ENCODE measurements at places on chromosomes 2 and 18.

DNA sequence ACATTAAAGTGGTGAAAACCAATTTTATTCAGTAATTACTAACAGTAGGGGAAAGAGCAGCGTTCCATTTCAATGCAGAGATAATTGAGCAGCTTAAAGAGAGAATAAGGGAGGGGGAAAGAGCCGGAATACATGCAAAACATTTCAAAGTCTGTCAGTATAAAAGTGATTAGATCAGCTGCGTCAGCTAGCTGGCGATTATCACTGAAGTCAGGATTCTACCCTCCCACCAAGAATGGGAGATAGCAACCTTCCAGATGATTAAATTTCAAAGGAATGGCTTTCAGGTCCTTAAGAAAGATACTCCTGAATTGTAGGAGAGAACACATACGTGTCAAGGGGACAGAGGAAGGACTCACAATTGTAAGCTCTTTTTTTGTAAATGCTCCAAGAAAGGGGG, 2.7 kb upstream of the ZC3H6 start:
- DNase-seq: no peak

DNA sequence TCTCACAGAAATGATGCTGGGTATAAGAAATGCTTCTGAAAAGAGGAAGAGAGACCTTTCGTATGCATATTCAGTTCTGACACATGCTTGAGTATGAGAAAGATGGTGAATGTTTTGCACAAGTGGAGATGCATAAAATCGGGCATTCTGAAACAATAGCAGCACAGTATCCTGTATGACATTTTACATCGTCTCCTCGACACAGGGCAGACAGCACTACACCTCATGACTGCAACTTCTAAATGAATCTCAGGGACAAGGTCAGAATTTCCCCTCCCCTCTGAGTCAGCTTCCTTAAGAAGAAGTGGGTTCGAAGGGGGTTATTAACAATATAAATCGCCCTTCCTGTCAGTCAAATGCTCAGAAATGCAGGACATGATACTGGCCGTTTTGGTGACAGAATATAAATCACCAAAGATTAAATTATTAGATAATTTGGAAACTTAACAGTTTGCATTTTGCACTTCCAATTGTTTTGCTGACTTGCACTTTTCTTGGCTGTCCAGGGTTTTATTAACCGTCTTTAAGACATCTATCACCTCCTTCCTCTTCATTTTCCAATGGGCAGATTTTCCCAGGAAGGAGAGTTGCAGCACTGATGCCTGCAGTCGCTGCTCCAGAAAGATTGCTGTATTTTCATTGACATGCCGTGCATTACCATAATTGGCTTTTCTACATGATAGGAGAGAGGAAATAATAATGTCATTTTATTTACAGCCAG, 57.2 kb downstream of the TSHZ1 start:
- no peak for DNase-seq

GRCh38 chr2:134778372-134778771, 59.6 kb upstream of the TMEM163 start:
- no peak for DNase-seq

DNA sequence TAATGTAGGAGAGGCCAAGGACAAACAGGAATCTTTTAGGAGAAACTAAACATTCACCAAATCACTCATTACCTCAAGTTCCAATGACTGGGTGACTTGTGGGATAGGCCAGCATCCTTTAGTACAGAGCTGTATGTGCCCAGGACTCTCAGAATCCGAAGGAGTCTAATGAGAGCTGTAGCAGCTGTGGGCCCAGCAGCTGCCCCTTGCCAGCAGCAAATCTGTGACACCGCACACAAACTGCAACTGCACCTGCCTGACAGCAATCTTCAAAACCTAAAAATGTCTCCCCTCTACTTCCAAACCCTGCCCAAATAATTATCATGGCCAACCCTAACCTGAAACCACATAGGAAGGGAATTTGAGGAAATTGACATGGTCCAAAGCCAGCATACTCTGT, 44.5 kb upstream of the ACVR2A start:
- no peak for DNase-seq

DNA sequence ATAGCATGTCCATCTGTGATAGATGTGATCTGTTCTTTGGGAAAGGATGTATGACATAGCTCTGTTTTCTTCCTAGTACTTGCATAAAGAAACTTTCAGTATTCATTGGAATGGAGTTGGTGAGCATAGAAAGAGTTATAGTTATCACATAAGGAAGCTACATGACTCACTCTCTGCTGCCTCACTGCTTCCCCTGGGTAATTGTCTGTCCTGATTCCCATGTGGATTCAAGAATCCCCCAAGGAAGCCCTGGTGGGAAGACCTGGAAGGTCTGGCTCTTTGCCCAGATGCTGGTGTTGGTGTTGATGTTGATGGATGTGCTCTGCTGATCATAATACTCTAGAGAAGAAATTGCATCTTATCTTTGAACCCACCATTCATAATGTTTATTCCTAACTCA, 60.6 kb downstream of the PTPN4 start:
- no peak for DNase-seq

- no peak for DNase-seq
Measured at GRCh38 chr2:25286025-25286400, 55.7 kb downstream of the DNMT3A start.

- DNase-seq: no peak
Measured at GRCh38 chr2:126475031-126475430, 180.9 kb upstream of the GYPC start.

DNA sequence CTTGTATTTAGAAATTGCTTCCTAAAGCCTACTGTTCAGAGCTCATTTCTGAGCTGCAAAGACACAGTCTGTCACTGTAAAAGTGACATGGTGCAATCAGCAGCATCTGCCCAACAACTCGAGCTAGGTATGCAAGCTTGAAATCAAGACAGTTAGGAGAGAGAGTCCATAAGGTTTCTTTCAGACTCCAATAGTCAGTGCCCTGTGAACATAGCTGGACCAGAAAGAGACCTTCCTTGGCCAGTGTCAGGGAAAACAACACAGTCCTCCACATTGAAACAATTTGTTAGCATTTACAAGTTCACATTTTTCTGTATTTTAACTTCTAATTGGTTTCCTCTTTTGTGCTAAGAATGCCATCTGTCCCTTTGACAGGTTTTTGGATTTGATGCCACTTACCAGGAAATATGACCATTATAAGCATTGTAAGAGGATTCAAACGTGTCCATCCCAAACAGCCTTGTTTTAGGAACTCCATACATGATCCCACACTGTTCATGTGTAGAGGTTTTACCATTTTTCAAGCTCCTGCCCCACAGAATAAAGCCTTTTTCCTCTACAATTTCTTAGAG, 8.9 kb upstream of the MYCN start:
- no peak for DNase-seq

DNA sequence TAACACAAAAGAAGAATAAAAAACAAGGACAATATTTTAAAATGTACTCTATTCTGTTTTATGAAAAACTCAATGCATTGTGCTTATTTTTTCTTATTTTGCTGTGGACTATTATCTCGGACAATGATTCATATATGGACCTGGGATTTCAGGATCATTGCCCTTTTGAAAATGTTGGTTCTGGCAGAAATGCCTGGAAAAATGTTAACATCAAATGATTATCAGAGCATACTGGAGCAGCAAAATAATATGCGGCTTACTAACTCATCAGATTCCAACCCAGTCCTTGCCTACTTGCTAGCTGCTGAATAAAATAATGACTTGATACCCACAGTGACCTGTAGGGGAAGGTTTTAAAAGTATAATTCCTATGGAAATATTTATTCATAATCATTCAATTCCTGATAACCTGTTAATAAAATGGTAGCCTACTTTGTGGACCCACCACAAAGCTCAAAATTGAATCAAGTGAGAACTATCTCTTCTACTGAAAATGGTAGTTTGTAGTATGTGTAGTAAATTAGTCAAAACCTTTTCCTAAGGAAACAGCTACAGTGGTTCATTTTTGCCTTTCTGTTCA, 117.4 kb downstream of the NEB start:
- no peak for DNase-seq
